ENCODE measurements at places on chromosomes 4 and X.

- DNase-seq = no peak
These were observed 79.4 kb upstream of the PITX2 start for GRCh38 chr4:110702326-110702725.

DNA sequence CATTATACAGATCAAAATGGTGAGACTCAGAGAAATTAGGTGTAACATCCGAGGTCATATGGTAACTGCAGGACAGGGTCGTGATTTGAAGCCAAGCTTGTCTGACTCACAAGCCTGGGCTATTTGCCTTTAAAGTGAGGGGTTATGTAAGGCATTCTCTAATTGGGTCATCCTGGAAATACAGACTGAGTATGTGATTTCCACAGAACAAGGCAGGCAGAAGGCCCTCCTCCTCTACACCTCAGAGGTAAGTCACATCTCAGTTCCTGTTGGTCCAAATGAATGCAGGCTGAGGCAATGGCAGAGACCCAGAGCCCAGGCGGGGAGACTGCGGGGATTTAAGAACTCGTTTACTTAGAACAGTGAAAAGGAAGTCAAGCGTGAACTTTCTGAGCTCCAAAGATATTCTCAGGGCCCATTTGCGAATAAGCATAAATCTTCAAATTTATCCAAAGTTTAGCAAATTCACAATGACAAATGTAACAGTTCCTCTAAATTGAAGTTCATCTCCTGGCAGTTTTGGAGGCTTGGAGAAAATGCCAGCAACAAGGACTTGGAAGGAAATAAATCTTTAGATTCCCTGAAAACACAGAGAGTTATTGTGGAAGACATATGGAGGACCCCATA lies 153.3 kb downstream of the LDB2 start:
- no peak for DNase-seq

- DNase-seq = no peak
These were observed 15.2 kb downstream of the CAPN6 start for GRCh38 chrX:111254896-111255693.

GRCh38 chr4:125677665-125678307 lies 363.0 kb downstream of the FAT4 start:
- no peak for DNase-seq

DNA sequence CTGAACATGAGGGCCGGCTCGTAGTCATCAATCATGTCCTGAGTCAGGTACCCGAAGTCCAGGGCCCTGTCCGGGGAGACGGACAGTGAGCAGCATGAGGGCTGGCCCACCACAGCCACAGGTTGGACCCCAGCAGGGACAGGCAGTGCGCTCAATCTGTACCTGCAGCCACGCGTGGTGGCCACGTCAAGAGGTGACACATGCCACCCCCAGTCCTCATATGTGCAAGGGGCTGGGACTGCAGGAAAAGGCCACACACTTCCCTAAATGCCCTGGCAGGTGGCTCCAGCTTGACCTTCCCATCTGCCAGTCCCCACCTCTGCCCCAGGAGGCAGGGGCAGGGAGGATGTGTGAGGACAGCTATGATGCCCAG lies 73.8 kb upstream of the MXD4 start:
- no peak for DNase-seq

- DNase-seq = no peak
These were observed 1328.3 kb downstream of the C4orf33 start for GRCh38 chr4:130424211-130424610.

GRCh38 chr4:86386817-86387415 lies 27.1 kb upstream of the MAPK10 start:
- no peak for DNase-seq

DNA sequence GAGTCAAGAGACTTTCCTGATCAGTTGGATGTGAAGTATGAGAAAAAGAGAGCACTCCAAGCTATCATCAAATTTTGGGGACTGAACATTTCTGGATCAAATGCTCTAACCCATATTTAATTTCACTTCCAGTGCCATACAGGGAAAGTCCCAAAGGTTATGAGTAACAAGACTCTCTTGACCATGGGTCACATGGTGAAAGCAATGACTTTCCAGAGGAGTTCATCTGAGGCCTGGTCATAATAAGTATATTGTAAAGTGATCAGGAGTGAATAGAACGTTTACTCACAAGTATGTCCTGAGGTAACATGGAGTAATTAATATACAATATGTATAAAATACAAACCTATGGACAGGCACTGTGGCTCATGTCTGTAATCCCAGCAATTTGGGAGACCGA lies 40.7 kb upstream of the ARMCX5 start:
- DNase-seq = no peak

Measured in NCI-H1930 (cell line).